ENCODE measurements at places on chromosomes 12 and 14. TPM values are rescaled to one million over a fixed set of nuclear protein-coding genes. Genes with fewer than 3 reads are reported as not detected.

Gene GDF3
- total RNA-seq, result not detected

Gene GARIN6
- not detected for total RNA-seq

Gene NFYB
- 30.8 TPM for total RNA-seq

Gene E2F7
- 5.7 TPM for total RNA-seq

Gene GPRC5A
- total RNA-seq, result 0.32 TPM

Gene FCF1
- total RNA-seq, result 87.9 TPM

Gene CCDC60
- total RNA-seq, result not detected

Gene LAG3
- total RNA-seq, result 117 TPM

Gene RNASE1
- not detected for total RNA-seq

Gene TCL1A
- 0.29 TPM for total RNA-seq

Gene HOXC6
- total RNA-seq, result not detected

Gene NRL
- 5.2 TPM for total RNA-seq

Gene KRT82
- not detected for total RNA-seq

Gene CLEC12A
- total RNA-seq, result not detected

Gene PLEKHD1
- 0.12 TPM for total RNA-seq

Gene ACSM4
- not detected for total RNA-seq

Gene PIANP
- 0.58 TPM for total RNA-seq

Gene ASPG
- not detected for total RNA-seq

Gene CFAP54
- 0.24 TPM for total RNA-seq

Gene ZNF891
- 2.2 TPM for total RNA-seq

Gene CEBPE
- total RNA-seq, result 0.21 TPM

Gene RNF212B
- not detected for total RNA-seq

Gene PRB2
- not detected for total RNA-seq

Gene RAPGEF3
- total RNA-seq, result 0.62 TPM

Gene MYF5
- total RNA-seq, result not detected

Gene KRT71
- not detected for total RNA-seq

Gene CD27
- total RNA-seq, result 90.5 TPM

Gene RNASE2
- not detected for total RNA-seq

Gene CPNE6
- total RNA-seq, result 0.14 TPM

Gene CRACR2A
- total RNA-seq, result 20.0 TPM

Gene PLEKHG7
- not detected for total RNA-seq
